ENCODE measurements at places on chromosomes 4 and X.

DNA sequence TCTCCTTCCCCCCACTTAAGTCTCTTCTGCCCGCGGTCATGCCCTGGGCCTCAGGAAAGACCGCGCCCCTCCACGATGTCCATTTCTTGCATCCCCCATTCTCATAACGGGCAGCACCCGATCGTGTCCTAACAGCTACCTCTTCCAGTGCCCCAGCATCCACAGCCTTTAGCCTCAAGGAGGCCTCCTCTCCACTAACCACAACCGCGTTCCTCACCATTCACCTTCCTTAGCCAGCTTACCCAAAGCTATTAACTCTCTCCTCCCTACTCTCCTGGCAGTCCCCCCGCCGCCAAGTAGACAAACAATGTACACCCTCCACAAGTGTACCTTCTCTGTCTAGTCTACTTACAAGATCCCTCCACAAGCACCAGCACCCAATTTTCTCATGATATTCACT, 58.6 kb upstream of the PAGE5 start:
- no peak for DNase-seq

GRCh38 chrX:40263014-40263560, 165.3 kb upstream of the BCOR start:
- DNase-seq = peak; percentile 52

GRCh38 chrX:115322375-115322774, 32.9 kb downstream of the LUZP4 start:
- DNase-seq = no peak

DNA sequence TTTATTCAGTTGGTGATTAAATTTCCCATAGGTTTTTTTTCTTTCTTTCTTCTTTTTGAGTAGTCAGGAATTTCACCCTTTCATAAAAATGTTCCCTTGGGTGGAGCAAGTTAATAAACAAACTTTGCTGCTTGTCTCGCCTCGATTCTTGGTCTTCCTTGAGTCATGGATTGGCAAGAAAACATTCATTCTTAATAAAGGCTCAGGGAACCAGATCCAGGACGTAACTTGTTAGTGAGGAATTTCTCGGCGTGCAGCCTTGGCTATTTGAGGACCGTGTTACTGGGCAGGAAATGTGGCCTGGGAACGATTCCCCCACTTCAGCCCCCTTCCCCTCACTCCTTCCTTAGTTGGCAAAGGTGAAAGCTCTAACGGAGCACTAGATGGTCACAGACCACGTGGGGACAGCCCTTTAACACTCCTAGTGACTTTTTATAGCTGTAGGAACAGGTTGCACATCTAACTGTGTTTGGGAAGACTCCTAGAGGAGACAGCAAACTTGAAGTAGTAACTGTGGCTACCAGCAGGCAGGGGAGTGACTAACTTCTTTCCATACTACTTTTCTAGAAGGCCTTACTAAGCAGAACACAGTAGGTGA, 106.8 kb downstream of the UCHL1 start:
- peak; percentile 61 for DNase-seq

DNA sequence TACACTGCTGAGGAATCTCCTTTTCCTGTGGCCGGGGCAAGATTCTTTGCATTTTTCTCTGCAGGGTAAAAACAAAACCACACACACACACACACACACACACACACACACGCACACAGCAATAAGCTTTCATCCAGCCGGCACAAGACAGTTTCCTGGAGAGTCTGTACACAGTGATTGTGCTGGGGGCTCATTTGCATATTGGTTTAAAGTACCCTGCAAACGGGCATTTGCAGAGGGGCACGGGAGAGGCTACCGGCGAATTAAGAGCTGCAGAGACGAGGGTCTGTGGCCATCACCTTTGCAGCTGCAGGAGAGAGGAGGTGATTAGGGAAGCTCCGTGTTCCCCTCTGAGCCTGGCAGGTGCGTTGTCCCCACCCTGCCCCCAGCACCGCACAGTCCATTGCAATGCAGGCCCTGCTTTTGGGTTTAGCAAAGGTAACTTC, 219.9 kb downstream of the SHOX start:
- DNase-seq = peak; percentile 72

GRCh38 chrX:47706575-47706974, 47.6 kb upstream of the UXT start:
- DNase-seq = peak; percentile 54

DNA sequence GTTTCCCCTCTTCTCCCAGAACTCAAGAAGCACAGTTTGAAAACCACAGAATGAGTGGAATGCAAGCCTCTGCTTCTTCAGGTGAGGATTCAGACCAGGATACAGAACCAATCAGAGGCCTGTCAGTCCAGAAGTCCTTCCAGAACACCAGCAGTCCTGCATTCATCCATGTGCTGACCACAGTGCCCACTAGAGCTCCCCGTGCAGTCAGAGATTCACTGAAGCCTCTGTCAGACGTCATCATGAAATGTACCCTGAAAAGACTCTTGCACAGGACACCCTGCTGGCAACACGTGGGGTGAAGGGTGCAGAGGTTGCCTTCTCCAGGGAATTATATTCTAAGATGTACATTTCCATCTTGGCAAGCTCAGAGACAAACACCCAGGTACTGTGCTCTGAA, 75.9 kb upstream of the LSM6 start:
- no peak for DNase-seq

- DNase-seq = no peak
These were observed 42.8 kb upstream of the PRKG2 start for GRCh38 chr4:81257816-81258215.

DNA sequence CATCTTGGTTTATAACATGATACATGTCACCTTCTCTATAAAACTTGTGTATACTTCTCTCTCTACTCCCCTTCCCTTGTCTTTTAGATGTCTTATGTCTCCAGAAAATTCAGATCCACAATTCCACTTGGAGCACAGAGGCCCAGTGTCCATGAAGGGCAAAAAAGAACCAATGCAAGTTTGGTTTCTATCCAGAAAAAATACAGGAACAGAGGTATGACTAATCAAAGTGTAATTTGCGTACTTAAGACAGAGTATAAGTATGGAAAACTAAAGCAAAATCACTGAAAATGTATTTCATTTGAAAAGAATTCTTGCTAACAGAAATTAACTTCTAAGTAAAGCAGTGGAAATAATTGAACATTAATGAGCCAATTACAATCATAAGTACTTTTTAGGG, 46.2 kb downstream of the GUCY1B1 start:
- DNase-seq = peak; percentile 70

- DNase-seq = no peak
These were observed 559 bp upstream of the PCDH18 start for GRCh38 chr4:137532869-137533236.

DNA sequence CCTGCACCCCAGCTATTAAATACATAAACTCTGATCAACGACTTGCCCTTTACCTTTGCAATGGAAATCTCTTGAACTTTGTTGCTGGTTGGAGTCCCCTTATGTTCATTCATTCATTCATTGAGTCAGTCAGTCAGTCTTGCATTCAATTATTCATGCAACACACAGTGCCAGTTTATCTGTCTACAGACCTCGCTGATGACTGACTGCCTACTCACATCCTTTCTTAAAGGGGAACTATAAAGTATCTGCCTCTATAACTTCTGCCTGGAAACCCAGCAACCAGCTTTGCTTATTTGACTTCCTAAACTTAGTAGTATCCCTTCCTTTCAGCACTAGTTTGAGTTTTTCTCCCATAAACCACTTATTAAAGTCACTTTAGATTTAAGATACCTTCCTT, 620.8 kb upstream of the ADGRL3 start:
- peak; percentile 16 for DNase-seq

Measured in fibroblast of skin of back (primary cell).